ENCODE measurements at places on chromosomes 11 and 22.

- no peak for DNase-seq
Measured at GRCh38 chr11:105051559-105051958, 6.4 kb upstream of the CARD16 start.

GRCh38 chr22:37462983-37463382 lies 23.2 kb downstream of the MFNG start:
- DNase-seq = no peak

DNA sequence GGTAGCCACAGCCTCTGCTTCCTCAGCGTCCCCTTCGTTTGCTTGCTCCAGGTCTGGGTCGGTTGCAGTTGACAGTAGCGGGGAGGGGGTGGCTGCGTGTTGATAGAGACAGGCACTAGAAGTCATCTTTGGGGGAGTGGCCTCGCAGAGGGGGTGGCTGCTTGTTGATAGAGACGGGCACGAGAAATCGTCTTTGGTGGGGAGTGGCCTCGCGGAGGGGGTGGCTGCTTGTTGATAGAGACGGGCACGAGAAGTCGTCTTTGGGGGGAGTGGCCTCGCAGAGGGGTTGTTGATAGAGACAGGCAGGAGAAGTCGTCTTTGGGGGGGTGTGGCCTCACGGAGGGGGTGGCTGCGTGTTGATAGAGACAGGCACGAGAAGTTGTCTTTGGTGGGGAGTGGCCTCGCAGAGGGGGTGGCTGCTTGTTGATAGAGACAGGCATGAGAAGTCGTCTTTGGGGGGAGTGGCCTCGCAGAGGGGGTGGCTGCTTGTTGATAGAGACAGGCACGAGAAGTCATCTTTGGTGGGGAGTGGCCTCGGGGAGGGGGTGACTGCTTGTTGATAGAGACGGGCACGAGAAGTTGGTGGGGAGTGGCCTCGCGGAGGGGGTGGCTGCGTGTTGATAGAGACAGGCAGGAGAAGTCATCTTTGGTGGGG lies 328.3 kb downstream of the TBC1D22A start:
- no peak for DNase-seq

GRCh38 chr11:14409891-14410290 lies 50.9 kb upstream of the RRAS2 start:
- no peak for DNase-seq

DNA sequence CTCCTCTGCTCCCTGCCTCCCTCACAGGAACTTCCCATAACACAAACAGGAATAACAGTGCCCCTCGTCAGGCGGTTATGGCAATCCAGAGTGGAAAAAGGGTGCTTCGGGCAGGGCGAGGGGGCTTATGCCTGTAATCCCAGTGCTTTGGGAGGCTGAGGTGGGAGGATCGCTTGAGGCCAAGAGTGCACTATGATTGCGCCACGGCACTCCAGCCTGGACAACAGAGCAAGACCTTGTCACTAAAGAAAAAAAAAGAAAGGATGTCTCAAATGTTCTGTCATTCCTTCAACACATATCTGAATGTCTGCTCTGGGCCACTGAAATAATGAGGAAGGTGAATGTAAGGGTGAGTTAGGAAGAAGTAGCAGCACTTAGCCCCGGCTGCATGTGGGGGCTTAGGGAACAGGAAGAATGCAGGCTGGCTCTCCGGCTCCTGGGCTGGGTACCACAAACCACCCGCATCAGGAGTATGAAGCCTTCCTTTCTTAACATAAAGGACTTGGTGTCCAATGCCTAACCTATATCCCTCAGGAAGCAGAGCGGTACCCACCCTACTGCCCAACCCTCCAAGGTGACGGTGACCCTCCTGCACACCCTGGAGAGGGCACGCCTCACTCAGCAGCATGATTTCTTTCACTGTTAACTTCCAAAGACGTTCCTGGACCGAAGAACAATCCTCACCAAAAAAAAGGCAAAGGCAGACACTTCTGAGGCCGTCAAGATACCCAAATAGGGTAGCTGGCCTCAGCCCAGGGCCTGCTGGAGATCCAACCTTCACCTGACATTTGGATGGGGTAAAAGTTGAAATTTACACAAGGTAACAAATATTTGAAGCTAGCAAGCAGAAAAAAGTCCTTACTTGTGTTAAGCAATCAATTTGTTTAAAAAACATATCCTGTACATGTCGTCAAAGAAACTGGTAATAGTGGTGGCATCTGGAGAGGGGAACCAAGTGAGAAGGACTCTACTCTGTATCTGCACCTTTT lies 3.8 kb downstream of the CPT1A start:
- no peak for DNase-seq

DNA sequence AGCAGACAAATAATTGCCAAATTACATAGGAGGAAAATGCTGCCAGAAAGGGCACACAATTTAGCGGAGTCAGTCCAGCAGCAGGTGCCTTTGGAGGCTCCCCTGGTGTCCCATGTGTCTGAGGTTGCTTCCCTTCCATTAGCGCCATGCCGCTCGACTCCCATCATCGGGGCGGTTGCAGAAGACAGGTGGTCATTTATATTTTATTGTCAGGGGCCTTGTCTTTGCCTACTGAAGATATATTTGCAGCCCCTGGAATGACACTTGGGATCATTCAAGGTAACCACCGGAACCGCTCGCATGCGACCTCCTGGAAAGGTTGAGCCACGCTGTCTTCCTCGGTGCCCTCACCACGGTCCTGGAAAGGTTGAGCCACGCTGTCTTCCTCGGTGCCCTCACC lies 298.3 kb downstream of the TBC1D22A start:
- no peak for DNase-seq

GRCh38 chr11:72744474-72744873 lies 7.7 kb downstream of the ARAP1 start:
- no peak for DNase-seq

DNA sequence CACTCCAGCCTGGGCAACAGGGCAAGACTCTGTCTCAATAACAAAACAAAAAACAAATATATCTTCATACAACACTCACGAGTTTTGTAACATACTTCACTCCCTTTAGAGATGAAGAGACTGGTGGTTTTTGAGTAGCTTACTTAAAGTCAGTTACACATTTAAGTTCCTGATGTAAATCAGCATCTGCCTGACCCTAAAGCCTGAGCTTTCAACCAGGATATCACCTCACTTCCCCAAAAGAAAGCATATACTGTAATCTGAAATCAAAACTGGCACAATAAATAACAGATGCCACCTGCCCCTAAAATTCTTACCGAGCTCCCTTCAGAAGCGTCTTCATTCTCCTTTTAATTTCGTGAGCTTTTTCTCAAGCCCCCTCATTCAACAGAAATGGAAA lies 31.5 kb downstream of the LARGE1 start:
- DNase-seq = no peak

- peak; percentile 99 for DNase-seq
Measured at GRCh38 chr11:64240435-64241240, at the start of gene FKBP2. Gene FKBP2, plus strand, starts transcription at chr11:64241095. Its CDS starts 1,293 bp downstream, at chr11:64242388.

DNA sequence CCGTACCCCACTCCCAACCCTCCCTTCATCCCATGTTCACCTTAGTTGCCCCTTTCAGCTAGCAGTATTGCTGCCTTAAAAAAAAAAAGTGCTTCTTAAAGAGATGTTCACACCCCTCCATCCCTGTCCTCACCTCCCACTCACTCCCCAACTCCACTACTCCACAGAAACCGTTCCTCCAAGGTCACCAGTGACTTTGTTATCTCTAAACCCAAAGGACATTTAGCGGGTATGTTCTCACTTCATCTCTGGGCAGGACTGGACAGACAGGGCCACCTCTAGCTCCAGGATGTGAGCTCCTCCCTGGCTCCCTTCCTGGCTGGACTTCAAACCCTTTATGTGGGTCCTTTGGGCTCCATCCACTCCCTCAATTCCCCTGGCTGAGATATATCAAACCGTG lies 6.4 kb upstream of the RCOR2 start:
- DNase-seq = no peak

- DNase-seq = no peak
Measured at GRCh38 chr22:19722178-19722981, 959 bp upstream of the GP1BB start.

DNA sequence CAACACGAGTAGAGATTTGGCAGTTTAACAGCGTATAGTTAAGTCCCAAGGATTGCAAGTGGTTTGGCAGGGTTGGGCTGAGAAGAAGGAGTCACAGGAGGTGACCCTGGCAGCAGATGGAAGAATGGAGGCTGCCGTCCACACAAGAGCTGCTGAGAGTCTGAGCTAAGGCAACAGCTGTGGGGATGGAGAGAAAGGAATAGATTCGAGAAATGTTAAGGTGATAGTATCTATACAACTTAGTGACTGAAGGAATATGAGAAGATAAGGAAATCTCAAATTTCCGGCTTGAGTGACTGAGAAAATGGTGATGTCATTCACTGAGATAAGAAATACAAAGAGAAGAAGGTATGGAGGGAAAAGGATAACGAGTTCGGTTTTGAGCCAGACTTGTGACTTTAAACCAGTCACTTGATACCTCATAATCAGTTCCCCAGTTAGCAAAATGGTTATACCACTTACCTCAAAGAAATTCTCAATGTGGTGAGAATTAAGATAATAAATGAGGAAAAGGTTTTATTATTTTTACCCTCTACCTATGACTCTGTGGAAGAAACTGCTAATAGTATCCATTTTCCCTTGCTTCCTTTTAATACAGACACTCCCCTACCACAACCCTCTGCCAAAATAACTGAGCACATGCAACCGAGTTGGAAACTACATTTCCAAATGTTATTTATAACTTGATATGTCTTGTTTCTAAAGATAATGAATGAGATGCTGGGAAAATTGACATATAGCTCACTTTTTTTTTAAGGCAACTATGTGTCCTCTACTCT lies 30.7 kb downstream of the FAM168A start:
- DNase-seq = no peak

- no peak for DNase-seq
Measured at GRCh38 chr11:121927789-121928188, 188.2 kb downstream of the BLID start.

GRCh38 chr11:86664930-86665329 lies 7.5 kb downstream of the ME3 start:
- DNase-seq = no peak

- no peak for DNase-seq
Measured at GRCh38 chr11:115775846-115776245, 271.6 kb upstream of the CADM1 start.
